ENCODE measurements at places on chromosomes 11 and 22.
A peak's percentile ranks its signal among the peaks of the same experiment; 100 is the strongest.

- DNase-seq: no peak
Measured at GRCh38 chr11:2474059-2474901, 29.5 kb downstream of the KCNQ1 start.

DNA sequence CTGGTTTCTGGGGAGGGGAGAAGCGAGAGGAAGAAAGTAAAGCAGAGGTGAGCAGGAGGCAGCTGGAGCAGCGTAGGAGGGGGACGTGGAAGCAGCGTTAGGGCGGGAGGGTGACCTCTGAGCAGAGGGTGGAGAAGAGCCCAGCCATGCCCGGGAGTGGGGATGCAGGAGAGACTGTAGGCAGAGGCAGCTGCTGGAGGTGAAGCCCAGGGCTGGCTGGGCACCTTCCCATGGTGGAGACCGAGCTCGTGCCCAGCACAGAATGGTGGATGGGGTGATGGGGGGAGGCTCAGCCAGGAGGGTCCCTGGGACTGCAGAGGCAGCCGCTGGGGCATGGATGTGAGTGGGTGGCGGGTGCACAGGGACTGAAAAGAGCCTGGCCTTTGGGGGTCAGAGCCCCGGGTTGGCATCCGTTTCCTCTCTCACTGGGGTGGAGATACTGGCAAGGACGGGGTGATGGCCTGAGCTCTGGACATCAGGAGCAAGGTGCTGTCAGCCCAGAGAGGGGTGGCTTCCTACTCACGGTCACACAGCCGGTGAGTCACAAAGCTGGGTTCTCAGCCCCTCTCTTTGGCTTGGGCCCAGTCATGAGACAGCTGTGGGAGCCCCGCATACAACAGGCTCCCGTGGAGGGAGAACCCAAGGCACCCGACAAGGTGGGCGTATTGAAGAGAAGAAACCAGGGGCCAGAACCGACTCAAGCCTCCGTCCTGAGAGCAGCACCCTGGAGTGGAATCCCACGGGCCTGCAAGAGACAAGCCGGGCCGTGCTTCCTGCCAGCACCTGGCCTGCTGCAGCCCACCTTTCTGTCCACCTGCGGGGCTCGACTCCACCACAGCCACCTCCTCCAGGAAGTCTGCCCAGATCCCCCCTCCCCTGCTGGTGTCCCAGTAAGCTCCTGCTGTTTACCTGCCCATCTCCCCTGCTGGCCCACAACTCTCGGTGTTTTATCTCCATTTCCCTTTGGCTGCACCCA is 45.8 kb upstream of the FGF3 start:
- DNase-seq: no peak

DNA sequence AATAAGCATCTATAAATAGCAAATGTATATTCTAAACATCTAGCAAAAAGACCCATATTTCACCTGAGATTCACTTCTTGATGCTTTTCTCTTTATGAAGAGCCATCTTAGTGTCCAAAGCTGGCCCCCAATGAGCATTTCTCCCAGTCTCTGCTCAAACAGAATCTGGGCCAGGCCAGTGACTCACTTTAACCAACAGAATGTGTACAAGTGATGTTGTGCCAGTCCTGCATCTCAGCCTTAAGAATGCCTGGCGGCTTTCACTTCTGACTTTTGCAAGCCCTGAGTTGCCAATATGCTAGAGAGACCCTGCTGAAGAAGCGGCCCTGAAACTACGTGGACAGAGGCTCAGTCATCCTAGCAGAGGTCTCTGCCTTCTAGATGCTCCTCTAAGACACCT is 6.9 kb upstream of the COPB1 start:
- DNase-seq: no peak

DNA sequence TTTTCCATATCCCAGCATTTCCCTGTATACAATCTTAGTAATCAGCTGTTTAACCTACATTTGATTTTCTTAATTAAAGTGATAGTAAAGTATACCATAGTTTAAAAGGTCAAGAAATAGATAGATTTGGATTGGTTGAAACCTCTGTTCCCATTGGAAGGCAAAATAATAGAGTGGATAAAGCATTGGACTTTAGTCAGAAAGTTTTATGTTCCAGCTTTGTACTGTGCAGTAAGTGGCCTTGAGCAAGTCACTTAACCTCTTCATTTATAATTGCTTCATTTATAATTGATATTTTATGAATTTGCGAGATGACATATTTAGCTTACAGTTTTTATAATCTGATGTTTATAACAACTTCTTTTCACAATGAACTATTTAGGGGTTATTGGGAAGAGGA is 3.6 kb downstream of the ZFP91 start:
- DNase-seq: no peak

- DNase-seq: no peak
Measured at GRCh38 chr11:117412653-117413275, 85.1 kb downstream of the CEP164 start.

DNA sequence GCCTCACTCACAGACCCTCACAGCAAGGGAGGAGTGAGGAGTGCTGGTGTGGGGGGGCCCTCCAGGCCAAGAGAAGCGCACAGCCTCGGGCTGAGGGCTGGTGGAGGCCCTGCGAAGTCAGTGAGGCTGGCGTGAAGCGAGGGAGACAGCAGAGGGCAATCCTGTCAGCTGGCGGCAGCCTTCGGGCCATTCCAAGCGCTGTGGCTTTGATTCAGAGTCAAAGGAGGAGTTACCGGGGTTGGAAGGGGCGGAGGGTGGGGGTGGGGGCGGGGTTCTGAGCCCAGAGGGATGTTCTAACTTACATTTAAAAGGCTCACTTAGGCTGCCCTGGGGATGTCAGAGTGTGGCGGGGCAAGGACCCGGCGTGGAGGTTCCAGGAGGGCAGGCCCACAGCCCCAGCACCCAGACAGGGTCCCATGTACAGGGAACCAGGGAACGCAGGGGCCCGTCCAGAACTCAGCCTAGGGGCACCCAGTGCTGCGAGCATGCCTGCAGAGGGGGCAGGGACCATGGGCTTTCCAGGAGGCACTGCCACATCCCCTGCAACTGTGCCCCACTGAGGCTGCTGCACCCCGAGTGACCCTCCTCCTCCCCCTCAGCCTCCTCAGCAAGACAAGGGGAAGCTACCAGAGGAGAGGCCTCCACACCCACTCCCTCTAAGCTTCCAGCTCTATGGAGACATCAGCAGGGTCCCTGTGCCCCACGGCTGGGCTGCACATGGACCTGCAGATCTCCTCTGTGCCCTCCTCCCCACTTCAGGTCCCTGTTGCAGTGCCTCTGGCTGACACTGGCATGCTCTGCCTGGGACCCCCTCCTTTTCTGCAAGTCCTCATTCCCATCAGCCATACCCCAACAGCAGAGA is 39.7 kb upstream of the TTLL12 start:
- peak; percentile 38 for DNase-seq

DNA sequence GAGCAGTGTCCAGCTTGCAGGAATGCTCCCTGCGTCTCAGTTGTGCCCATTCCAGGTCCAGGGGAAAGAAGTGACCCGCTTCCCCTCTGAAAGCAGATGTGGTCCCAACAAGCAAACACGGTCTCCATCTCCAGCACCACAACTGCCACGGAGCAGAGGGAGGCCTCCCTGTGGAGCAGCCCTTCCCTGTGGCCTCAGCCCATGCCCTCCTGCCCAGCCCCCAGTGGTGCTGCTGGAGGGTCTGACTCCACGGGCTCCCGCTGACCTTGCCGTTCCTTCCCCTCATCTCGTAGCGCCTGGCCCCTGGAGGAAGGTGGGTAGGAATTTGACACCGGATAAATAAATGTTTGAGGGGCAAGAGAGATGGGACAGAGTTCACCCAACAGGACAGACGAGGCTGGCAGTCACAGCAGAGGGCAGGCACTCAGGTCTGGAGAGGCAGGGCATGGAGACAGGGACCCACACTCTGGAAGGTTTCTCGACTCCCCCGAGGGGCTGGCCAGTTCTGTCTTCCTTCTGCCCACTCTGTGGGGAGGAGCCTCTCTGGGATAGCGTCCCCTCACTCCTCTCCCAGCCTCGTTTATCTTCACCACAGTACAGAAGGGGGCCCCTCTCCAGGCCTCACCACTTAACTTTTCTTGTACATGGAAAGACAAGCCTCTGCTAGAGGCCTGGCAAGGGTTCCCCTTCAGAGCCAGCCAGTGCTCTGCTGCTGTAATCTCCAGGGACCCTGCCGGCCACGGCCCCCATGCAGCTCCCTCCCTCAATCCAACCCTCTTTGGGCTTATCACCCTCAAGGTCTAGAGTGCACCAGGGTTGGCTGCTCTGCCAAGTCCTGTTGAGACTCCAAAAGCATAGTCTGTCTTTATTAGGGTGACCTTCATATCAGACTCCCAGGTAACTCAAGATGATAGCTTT is 7.5 kb upstream of the ST3GAL4 start:
- peak; percentile 91 for DNase-seq

DNA sequence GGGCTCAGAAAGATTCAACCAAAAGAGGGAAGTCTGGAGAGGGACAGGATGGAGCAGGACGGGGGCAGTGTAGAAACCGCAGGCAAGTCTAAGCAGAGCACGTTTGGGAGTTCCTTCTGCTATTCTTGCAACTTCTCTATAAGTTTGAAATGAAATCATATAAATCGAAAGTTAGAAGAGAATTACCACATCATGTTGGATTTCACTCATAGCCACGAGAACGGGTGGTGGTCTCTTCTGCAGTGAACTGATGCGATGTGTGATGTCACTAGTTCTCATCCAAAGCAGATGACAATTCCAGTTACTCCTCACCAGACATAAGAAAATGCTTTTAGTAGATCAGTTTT is 36.0 kb downstream of the KCNQ1 start:
- DNase-seq: peak; percentile 86

- DNase-seq: no peak
Measured at GRCh38 chr22:37501610-37502341, 15.6 kb upstream of the MFNG start.

DNA sequence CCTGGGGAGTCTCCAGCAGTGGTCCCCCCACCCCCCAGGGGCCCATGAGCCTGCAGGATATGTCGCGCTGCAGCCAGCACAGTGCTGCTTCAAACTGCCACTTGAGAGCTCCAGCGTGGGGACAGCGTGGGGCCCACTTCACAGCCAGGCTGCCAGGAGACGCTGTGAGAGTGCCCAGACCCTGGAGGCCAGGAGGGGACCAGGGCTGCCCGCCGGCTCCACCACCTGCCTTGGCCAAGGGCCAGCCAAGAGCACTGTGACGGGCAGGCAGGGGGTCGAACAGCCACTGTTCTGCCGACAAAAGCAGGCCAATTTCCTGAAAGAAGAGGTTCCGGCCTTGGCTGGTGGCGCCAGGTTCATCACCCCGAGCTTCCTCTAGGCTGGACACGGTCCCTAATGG is 60.2 kb downstream of the FLRT1 start:
- DNase-seq: peak; percentile 46

Measured in NB4 (cell line).